Bone marrow (tissue), 2 donors: ENCODE measurements at places on chromosomes 1 and 21.

- DNase-seq, result peak; percentile 85
Measured at GRCh38 chr1:27097484-27097917, 57.4 kb downstream of the SLC9A1 start.

GRCh38 chr21:31416465-31416864 is 72.4 kb upstream of the TIAM1 start:
- no peak for DNase-seq

DNA sequence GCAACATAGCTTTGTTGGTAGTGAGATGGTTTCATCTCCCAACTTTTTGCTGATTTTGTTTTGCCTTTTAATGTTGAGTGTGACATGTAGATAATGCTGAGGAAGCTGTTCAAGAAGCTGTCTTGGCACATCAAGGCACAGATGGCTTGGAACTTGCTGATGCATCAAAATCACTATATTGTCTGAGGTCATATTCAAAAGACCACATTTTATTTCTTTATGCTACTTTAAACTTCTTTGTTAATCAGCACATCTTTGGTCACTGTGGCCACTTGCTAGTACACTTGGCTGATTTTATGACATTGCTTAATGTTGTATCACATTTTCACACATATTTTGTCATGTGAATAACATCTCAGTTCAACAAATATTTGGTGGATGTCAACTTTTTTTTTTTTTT is 87.1 kb upstream of the BCL10 start:
- DNase-seq, result no peak

- no peak for DNase-seq
Measured at GRCh38 chr21:24147674-24148073, 1459.6 kb downstream of the MRPL39 start.

GRCh38 chr1:25903986-25904385 is 2.2 kb downstream of the STMN1 start:
- DNase-seq, result no peak

DNA sequence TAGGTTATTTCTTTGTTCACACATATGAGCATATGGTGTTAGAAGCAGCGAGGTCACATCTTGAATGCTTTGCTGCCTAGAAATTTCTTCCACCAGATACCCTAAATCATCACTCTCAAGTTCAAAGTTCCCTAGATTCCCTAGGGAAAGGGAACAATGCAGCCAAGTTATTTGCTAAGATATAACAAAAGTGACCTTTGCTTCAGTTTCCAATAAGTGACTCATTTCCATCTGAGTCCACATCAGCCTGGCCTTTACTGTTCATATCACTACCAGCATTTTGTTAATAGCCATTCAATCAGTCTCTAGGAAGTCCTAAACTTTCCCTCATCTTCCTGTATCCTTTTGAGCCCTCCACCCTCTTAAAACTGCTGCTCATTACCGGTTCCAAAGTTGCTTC is 1502.5 kb downstream of the KCNT2 start:
- DNase-seq, result no peak

DNA sequence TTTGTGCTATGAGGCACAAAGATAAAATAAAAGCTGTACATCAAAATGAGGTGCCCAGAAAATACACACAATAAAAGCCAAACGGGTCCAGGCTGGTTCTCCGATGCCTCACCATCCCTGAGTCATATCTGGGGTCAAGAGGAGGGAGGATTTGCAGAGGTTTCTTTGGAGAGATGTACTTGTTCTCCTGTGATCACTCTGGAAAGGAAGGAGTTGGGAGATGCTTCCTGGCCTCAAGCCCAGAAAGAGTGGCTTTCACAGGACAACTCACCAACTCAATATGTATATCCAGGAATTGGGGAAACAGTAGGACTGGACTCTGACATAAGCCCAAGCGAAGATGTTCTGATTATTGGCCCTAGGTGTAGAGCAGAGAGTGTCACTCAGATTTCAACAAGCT is 51.9 kb downstream of the DIPK1A start:
- no peak for DNase-seq

DNA sequence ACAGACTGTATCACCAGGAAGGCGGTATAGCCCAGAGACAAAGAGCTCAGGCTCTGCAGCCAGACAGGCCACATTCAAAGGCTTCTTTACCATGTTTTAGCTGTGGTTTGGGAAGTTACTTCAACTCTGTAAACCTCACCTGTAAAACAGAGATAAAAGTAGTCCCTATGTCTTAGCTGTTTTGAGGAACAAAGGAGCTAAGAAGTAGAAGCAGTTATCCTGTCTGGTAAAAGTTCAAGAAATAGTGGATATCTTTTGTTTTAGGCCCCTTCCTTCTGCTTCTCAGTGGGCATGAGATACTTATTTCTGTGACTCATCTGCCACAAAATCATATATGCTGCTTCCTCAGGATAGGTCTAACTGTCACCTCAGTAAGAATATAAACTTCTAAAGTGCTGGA is 6.5 kb downstream of the CD34 start:
- DNase-seq, result no peak

- no peak for DNase-seq
Measured at GRCh38 chr1:40985875-40986274, 6.4 kb downstream of the CTPS1 start.

- no peak for DNase-seq
Measured at GRCh38 chr1:17653728-17654351, 101.3 kb upstream of the ACTL8 start.

DNA sequence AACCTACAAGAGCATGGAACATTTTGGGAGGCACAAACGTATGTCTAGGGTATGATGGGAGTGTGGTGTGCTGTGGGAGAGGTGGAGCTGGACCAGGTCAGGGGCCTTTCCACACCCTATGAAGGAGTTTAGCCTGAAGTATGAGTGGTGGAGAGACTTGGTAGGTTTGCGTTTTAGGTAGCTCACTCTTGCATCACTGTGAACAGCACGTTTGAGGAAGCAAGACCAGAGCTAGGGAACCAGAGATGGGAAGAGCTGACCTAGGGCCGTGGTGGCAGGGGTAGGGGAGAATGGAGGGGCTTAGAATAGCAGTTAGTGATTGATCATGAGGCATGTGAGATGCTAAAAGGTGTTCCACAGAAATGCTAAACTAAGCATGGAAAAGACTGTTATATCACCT is 25.1 kb upstream of the ZFP69B start:
- DNase-seq, result no peak

GRCh38 chr1:61752921-61753389 is 10.7 kb downstream of the PATJ start:
- DNase-seq, result no peak

DNA sequence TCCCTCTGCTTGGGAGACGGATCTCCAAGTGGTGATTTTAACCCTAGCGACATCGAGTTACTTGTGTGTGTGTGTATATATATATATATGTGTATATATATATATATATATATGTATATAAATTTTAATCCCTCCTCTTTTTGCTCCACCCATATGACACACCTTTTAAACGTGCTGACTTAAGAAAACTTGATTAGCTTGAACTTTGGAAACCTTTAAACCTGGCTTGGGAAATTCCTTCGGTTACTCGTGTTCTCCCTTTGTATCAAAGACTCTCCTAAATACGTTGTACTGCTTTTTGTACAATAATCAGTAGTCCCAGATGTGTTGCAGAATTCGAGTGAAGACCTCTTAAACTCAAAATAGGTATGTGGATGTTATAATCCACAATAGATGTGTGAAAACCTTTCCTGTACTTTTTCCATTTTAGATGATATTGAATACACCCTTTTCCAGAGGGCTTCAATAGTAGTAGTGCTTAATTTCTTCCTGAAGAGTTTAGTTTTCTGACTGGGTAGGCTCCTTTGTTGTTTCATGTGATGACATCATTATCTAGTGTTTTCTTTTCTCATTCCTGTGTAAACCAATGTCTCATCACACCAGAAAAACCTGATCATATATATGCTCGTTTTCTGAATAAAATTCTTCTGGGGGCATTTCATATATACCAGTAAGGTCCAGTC is 1.4 kb downstream of the RNF11 start:
- DNase-seq, result no peak

DNA sequence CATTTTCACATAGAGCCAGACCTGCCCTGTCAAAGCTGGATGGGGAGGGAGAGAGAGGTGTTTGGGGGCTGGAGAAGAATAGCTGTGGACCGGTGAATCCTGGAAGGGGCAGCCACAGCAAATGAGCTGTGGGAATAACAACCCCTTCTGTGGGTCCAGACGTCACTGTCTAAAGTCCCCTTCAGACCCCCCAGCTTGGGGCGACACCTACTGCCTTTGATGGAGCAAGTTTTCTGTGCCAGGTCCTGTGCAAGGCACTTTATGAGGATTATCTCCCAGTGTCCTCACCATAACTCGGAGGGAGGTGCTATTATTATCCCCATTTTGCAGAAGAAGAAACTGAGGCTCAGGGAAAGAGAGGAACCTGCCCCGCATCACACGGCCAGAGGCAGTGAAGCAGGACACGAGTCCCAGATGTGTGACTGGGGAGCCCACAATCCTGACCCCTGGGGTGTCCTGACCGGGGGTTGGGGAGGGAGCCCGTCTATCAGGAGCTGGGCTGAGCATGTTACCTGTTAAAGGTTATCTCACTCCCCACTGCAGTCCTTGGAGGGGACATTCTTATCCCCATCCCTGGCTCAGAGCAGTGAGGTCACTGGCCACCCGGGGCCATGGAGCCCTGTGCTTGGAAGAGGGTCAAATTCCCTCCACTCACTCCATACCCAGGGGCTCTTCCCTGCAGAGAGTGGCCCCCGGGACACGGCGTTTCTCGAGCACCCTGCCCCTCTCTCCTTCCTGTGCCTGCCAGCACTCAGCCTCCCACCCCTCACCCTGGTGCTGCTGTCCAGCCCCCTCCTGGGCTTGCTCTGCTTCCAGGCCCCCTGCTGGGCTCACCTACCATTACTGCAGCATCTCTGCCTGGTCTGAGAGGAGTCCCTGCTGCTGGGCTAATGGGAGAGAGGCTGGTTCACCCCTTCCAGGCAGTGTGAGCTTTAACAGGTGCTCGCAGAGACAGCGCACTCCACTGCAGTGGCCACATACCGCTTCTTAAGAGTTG is 132.9 kb downstream of the PTPRU start:
- no peak for DNase-seq

- no peak for DNase-seq
Measured at GRCh38 chr1:228082918-228083870, 686 bp downstream of the ARF1 start.

GRCh38 chr1:82560566-82560965 is 759.8 kb downstream of the ADGRL2 start:
- DNase-seq, result no peak

DNA sequence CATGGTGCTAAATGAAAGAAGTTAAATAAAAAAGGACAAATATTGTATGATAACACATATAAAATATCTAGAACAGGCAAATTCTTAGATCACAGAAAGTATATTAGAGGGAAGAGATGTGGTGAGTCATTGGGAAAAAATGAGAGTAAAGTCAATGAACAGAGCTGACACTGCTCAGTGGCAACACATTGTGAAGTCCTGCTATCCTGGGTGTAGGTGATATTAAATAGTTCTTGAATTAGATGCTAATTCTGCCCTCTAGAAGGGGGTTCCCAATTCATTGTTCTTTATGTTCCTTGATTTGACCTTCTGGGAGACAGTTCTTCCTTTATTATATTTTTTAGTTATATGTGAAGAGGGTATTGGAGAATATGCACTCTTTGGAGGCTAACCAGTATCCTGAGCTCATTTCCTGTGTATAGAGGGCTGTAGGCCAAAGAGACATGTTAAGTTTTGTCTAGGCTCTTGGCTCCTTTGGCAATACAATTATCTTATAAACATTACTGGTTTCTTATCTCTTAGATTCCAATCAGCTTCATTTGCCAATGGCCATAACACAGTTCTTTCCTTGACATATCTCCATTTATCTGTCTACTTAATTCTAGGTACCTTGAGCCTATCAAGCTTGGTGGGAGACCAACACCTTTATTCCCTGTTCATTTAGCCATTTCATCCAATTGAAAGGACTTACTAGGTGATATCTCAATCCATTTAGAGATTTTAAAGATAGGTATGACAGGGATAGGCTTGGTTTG is 6.6 kb upstream of the SLC35A3 start:
- no peak for DNase-seq

- no peak for DNase-seq
Measured at GRCh38 chr1:159853417-159854115, 8.9 kb downstream of the VSIG8 start.

- DNase-seq, result no peak
Measured at GRCh38 chr1:48756683-48757316, 19.9 kb downstream of the BEND5 start.

DNA sequence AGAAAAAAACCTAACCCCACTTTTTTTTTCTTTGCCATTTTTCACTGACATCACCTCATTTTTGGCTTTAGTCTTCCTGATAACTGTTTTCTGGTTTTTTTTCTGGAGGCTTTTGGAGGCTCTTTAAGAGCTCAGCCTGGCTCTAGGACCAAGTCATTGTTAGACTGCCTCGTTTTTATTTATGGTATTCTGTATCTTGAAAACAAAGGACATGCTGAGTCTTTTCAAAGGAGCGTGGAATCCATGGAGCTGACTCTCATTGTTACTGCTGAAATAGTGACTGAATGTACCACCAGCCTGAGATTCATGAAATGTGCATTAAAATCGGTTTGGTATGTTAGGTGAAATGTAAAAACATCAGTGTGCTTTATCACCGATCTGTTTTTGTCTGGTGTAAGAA is 28.0 kb downstream of the RASAL2 start:
- no peak for DNase-seq

GRCh38 chr1:236795757-236796667 is 920 bp downstream of the MTR start:
- no peak for DNase-seq

DNA sequence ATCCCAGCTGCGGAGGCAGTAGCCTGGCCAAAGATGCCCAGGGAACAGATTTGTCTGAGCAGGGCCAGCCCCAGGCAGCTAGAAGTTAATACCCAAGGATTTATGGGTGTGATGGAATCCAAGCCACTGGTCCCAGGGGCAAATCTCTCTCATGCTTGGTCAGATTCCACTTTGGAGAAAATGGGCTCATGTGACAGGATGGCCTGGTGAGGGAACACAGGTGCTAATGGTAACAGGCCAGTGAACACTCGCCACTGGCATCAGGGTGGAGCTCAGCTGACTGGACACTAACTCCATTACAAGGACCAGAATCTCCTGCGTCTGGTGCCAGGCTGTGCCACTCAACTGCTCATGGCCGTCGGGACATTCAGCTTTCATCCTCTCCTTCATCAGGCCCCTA is 12.0 kb downstream of the MDM4 start:
- no peak for DNase-seq

- no peak for DNase-seq
Measured at GRCh38 chr21:27425172-27425571, 458.3 kb upstream of the ADAMTS5 start.

- no peak for DNase-seq
Measured at GRCh38 chr1:160708801-160709200, 2.8 kb downstream of the CD48 start.

DNA sequence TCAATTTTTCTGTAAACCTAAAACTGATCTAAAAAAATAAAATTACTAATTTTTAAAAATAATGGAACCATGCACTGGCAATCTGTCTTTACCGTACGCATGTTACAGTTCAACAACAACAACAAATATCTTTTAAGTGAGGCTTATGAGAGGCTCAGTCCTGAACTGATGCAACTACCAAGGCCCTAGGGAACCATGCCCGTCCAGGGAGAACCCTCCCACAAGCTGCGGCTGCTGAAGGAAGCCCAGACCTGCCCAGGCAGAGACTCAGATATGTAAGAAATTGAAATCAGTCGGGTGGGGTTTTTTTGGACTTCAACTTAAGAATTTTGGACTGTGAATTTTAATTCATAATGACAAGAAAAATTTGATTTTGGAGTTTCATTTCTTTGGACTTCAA is 91.1 kb downstream of the NPHP4 start:
- no peak for DNase-seq

GRCh38 chr1:153832293-153832692 is 57.1 kb downstream of the SLC27A3 start:
- DNase-seq, result no peak

- no peak for DNase-seq
Measured at GRCh38 chr1:203305809-203306088, 430 bp downstream of the BTG2 start.
